ENCODE measurements at places on chromosomes 1 and 21.

DNA sequence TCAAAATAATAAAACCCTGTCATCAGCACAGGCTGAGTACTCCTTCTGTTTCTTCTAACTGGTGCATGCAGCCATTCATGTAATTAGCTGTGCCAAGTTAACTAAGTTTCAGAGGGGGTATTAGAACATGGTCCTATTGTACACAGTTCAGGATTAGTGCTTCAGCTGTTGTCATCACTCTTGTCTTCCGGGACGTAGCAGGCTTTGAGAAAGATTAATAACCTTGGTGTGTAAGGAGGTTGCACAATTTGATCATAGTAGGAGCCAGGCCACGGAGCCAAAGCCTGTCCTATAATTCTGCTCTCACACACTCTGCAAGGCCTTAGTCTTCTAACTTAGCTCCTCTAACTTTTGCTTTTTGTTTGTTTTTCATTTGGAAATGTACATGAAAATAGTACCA, 44.7 kb downstream of the PTGFRN start:
- DNase-seq = no peak

GRCh38 chr1:115337633-115338456, at the start of gene NGF:
TSS of gene NGF (minus strand) at chr1:115338249. CDS start at chr1:115286795, 51,454 bp downstream.
- DNase-seq = no peak

GRCh38 chr1:159067699-159068621, 8.6 kb downstream of the AIM2 start:
- peak; percentile 43 for DNase-seq

DNA sequence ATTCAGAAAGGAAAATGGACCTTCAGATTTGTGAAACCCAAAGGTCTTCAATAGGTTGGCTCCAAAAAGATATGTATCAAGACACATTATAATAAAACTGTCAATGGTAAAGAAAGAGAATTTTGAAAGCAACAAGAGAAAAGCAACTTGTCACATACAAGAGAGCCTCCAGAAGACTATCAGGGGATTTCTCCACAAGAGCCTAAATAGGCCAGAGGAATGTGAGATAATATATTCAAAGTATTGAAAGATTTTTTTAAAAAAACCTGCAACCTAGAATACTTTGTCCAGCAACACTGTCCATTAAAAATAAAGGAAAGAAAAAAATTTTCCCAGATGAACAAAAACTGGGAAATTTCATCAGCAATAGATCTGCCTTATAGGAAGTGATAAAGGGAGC, 869.6 kb upstream of the ADGRL2 start:
- no peak for DNase-seq

- DNase-seq = no peak
Observed at GRCh38 chr1:23123528-23123927, 45.1 kb downstream of the LUZP1 start.

GRCh38 chr1:86957221-86957620, 42.8 kb downstream of the HS2ST1 start:
- no peak for DNase-seq

DNA sequence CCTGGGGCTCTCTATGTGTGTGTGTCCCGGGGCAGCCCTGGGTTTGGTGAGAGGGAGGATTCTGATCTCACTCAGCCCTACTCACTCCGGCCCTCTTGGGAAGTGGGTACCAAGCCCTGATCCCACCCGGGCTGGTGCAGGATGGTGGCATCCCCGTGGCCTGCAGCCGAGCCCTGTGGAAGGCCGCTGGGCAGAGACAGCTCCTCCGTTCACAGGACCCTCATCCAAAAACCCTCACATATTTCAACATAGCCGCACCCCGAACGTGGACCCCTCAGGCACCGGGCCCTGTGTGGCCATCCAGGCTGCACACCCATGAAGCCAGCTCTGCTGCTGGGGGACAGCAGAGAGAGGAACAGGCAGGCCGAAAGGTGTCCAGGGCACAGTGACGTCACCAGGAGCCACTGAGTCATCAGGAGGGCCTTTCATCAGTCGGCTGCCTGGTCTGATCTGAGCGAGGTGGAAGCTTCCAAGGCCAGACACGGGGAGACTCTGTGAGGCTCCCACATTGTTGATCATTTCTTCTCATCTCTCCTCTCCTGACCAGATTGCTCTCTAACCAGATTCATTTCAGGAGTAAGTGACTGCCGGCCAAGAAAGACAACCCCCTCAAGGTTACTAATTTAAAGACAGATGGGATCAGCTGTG, 16.2 kb upstream of the GPR157 start:
- DNase-seq = no peak

- no peak for DNase-seq
Observed at GRCh38 chr1:42674682-42675081, 7.5 kb upstream of the YBX1 start.

- no peak for DNase-seq
Observed at GRCh38 chr21:42636520-42637266, 16.7 kb upstream of the PDE9A start.

DNA sequence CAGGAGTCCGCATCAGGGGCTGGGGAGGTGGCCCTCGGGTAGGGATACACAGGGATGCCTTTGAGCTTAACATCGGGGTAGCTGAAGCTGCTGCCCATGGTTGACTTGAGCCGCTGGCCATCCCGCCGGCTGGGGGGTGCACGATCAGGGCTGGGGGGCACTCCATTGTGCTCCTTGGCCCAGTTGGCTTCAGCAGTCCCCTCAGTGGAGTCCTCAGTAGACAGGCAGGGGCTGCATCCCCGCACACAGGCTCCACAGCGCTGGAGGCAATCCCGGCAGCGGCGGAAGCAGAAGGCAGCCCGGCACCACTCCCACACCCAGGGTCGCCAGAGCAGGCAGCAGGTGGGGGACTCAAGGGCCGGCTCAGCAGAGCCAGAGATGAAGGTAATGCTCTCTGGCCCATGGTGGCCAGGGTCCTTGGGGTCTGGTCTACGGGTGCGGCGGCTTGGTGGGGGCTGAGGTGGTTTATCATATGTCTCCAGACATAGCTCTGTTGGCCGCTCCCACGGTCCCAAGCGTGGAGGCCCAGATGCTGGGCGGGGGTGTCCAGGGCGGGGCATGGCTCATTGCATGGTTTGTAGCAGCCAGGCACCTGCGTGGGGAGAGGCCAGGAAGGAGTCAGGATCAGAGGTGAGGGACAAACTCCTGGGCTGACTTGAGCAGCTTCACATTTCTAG, 8.3 kb downstream of the KDF1 start:
- no peak for DNase-seq

DNA sequence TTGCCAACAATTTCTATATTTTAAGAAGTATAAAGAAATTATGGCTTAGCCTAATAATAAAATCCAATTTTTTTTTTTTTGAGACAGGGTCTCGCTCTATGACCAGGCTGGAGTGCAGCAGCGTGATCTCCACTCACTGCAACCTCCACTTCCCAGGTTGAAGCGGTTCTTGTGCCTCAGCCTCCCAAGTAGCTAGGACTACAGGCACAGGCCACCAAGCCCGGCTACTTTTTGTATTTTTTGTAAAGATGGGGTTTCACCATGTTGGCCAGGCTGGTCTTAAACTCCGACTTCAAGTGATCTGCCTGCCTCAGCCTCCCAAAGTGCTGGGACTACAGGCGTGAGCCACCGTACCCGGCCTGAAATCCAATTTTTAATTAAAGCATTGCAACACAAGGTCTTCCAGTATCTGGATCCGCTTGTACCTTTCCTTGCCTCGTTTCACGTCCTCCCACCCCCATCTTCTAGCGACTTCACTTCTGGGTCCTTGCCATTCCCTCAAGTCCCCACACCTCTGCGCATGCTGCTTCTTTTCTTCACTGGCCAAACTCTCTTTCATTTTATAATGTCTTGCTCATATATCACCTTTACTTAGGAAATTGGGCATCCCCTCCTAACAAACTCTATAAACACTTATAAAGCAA, 2.3 kb downstream of the FUBP1 start:
- DNase-seq = no peak

DNA sequence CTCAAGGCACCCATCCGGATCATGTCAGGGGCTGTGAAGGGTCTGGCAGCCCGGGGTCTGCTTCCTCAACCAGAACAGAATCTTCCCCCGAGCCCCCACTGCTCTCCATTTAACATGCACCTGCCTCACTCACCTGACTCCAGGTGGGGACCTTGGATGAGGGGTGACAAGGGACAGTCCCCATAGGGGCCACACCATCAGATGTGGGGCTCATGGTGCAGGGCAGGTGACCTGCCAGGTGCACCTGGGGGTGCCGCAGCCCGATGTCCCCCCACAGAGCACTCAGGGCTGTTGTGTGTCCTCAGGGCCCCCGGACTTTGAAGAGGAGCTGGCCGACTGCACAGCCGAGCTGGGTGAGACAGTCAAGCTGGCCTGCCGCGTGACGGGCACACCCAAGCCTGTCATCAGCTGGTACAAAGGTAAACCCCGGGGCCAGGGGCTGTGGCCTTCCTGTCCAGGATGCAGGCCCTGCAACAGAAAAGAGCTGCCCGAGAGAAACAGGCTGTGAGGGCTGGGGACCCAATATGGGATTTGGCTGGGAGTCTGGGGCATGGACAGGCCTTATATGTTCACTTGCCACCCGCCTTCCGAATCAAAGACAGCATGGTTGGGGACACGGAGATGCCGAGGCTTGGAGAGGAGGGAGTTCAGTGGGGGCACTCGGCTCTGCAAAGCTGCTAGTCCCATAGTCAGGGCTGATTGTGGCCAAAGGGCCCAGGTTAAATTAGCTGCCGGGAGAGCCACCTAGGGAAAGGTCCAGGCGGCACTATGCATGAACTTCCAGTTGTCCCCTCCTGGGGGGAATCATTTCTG, 64.6 kb downstream of the TRIM11 start:
- DNase-seq = no peak

DNA sequence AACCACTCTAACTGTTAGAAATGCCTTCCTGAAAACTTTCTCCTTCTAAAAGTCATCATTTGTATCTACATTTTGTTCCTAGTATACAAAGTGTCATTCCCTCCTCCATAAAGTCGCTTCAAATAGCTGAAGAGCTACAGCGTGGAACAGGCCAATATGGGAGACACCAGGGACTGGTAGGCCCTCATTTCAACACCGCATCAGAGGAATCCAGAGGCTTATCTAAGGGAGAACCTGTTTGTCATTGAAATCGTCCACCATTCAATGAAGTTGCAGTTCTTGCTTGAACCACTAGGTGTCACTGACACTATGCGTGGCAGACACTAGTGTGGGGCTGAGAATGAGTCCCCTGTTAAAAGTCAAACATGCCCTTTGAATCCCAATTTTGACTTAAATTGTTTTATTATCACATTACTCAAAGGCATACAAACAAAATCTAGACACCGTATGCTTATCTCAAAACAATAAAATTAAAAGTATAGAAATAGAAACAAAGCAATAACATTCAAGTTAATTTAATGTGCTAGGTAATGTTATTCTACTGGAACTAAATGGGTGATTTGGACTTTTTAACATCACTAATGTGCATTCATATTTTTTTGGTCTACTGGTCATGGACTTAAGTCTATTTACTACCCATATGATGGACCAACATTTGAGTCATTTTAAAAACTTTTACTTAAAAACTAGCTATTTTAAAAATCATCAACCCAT, 182.3 kb downstream of the FCRL5 start:
- peak; percentile 24 for DNase-seq

DNA sequence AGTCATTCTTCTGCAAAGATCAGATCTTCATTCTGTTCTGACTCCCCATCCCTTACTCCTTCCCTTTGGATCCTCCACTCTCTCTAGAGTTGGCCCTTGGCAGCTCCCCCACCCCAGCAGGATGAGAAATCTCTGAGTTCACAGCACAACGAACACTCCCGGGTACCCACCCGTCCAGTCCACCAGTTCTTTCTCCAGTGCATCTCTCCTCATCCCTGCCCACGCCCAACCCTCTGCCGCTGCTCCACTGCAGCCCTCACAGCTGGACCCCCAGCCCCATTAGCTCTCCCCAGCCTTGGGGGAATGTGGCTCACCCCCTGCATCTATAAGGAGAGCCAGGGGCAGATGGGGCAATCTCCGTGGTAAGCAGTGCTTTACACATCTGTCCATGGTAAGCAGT, 125.7 kb downstream of the MATN1 start:
- no peak for DNase-seq

DNA sequence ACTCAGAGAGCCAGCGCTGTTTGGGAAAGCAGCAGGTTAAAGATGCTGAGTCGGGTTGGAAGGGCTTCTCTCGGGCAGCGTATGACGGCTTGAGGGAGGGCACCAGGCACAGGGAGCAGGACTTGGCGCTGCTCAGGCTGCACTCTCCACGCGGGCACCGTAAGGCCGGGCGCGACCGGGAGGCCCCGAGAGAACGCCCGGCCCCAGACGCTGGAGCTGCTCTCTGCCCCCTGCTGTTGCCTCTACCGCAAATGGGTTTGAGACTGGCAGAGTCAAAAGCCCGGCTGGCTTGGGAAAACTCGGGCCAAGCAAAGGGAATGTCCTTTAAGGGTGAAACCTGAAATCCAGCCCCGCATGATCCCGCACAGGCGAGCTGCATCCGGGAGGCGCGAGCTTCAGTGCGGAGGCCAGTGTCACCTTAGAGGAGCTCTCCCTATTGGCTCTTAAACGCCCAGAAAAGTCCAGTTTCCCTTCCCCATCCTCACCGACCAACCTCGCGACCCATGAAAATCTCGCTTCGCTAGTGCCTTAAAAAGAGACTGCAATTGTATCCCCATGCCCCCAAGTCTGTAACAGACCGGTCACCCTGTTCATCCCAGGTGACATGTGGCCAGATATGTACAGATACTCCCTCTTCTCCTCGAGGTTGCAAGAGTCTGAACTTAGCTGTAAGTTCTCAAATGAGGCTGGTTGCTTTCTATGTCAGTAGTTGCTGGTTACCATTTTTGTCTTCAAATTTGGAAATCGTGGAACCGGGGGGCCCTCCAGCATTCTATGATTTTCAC, 1.1 kb downstream of the PRRX1 start:
- no peak for DNase-seq

GRCh38 chr1:32859915-32860314, 10.8 kb downstream of the FNDC5 start:
- DNase-seq = no peak

DNA sequence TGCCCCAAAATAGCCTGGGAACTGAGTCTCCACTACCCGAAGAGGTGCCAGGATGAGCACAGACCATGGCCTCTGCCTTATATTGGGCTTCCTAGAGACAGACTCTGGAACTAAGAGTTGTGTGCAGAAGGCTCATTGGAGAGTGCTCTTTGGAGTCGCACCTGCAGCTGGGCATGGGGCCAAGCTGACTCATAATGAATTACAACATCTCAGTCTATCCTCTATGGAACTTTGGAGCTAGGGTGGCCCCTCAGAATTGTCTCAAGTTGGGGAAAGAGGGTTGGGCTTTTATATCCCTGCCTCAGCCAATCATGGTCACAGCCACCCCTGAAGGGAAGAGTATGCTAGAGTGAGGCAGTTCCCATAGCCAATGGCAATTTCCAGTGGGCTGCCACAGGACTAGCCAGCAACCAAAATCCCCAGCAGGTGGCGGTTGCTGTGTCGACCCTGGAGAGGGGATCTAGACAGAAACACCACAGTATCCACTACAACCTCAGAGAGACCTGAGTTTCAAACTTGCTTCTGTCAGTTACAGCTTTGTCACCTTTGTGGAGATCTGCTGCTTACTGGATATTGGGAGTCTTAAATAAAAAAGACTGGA, 93.8 kb downstream of the DMRTA2 start:
- no peak for DNase-seq
